Activated B cell treated with CpG ODN at 0.5 μM for 24 hours (primary cell): ENCODE measurements at places on chromosomes 13 and 19.

GRCh38 chr13:37488726-37489125 is 109.8 kb downstream of the POSTN start:
- DNase-seq, result no peak

GRCh38 chr19:11535792-11536595 is 2.7 kb upstream of the CNN1 start:
- DNase-seq, result peak; percentile 96

- DNase-seq, result no peak
Observed at GRCh38 chr19:13492128-13492527, 14.2 kb downstream of the CACNA1A start.

DNA sequence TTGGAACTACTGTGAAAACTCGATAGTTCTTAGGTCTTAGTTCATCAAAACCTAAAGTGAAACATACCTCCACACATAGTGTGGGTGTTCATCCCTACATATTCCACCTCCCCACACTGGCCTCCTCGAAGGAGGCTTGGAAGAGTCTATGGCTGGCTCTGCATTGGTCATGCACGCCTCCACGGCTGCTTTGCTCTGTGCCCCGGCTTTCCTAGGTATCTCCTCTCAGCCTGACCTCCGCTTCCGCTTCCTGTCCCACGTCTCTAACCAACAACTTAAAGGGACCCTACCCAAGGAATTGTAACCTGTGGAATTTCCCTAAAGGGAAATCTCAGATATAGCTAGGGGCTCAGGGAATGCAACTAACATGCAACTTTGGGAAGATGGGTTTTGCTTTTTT is 79.7 kb upstream of the MBNL2 start:
- no peak for DNase-seq

DNA sequence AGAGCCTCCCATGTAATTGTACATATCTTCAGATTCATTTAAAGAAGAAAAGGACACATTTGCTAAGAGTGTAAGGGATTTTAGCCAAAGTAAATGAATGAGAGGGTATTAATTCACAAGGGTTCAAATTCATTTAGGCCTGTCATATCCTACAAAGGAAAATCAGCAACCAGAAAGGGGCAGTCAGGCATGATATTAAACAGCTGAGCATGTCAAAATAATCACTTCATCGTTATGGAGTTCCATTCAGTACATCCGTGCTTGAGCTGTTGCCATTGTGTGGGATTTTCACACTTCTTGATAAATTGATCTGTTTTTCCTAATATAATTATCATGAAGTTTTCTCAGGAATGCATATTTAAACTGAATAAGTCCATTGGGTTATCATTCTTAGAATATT is 567.1 kb downstream of the GPC5 start:
- no peak for DNase-seq

GRCh38 chr13:50589651-50590054 is 253.8 kb downstream of the DLEU7 start:
- DNase-seq, result no peak
